ENCODE measurements at places on chromosomes 6 and 20.

GRCh38 chr20:22795433-22795832, 211.1 kb upstream of the FOXA2 start:
- no peak for DNase-seq

GRCh38 chr6:130203370-130203769, 19.4 kb downstream of the SAMD3 start:
- no peak for DNase-seq

DNA sequence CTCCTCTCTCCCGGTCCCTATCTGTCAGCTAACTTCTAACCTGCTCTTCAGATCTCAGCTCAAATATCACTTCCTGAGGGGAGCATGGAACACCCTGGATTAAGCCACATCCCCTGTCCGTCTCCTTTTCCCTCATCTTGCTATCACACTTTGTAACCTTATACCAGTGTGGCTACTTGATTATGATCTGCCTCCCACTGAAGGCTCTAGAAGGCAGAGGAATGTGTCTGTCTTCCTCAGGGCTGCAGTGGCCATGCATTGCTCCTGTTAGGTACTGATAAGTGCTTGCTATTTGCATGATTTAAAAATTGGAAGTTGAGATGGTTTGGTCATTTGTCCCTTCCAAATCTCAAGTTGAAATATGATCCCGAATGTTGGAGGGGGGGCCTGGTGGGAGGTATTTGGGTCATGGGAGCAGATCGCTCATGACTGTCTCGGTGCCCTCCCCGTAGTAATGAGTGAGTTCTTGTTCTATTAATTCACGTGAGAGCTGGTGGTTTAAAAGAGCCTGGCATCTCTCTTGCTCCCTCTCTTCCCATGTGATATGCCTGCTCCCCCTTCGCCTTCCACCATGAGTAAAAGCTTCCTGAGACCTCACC, 71.4 kb downstream of the PLCB4 start:
- DNase-seq: no peak

- no peak for DNase-seq
These were observed 3.3 kb downstream of the FGD2 start for GRCh38 chr6:37008484-37009465.

DNA sequence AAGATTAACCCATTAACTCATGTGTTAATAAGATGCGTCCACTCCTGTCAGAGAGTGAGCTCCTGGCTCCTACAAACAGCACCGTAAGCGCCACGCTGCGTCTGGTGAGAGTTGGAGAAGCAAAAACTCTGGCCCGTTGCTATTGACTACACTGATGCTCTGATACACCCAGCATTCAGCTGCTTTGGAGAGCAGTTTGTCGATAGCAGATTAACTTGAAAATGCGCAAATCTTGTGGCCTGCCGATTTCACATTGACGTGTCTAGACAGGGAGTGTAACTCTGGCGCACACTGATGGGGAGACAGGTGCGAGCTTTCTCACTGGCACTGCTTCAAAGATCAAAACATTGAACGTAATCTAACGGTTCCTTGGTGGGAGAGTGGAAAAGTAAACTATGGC, 151.7 kb upstream of the RPS6KA2 start:
- DNase-seq: no peak

- DNase-seq: no peak
These were observed 71.0 kb upstream of the CD83 start for GRCh38 chr6:14046476-14047068.

- no peak for DNase-seq
These were observed 458.7 kb downstream of the BMP2 start for GRCh38 chr20:7226156-7226555.

DNA sequence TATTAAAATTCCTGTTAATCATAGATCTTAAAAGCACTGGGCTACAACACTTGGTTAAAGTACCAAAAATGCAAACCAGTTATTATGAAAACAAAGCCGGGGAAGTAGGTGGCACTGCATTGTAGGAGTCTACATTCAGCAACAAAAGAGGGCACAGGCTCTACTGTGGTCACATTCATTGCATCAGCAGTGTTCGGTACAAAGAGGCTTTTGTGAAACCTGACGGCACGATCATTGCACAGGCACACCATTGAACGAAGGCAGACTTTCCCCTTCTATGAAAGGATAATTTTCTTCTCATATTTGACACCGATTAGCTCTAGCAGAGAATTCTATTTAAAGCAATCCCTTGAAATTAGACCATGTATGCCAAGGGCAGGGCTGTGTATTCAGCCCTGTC, 44.6 kb upstream of the AGPAT4 start:
- DNase-seq: no peak

DNA sequence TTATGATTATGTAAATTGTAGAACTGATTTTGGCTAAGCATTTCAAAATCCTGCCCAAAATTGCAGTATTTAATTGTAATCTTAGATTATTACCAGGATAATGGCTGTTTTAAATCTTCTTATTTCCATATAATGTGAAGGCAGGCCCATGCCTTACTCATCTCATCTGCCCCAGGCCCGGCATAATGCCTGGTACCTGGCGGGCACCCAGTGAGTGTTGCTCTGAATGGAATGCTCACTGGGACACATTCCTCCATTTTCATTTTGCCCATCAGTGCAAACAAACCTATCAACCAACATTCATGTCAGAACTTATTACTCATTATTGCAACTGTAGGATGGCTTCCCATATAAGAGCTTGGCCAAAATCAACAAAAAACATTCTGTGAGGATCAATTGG, 22.8 kb downstream of the SAMD5 start:
- DNase-seq: no peak

DNA sequence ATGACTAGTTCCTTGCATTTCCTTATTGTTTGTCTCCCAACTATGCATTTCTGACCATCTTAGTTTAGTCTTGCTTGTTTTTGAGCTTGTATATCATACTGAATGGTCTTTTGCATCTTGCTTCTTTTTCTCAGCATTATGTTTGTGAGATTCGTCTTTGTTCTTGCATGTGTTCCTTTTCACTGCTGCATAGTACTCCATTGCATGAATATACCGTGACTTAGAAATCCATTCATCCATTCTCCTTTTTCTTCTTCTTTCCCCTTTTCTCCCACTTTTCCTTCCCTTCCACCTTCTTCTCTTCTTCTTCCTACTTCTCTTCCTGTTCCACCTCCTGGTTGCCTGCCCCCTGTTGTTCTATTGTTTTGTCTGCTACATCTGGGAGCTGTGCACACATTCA, 42.8 kb downstream of the CDH22 start:
- DNase-seq: no peak

- no peak for DNase-seq
These were observed 49.8 kb downstream of the MAP7 start for GRCh38 chr6:136500414-136500813.

DNA sequence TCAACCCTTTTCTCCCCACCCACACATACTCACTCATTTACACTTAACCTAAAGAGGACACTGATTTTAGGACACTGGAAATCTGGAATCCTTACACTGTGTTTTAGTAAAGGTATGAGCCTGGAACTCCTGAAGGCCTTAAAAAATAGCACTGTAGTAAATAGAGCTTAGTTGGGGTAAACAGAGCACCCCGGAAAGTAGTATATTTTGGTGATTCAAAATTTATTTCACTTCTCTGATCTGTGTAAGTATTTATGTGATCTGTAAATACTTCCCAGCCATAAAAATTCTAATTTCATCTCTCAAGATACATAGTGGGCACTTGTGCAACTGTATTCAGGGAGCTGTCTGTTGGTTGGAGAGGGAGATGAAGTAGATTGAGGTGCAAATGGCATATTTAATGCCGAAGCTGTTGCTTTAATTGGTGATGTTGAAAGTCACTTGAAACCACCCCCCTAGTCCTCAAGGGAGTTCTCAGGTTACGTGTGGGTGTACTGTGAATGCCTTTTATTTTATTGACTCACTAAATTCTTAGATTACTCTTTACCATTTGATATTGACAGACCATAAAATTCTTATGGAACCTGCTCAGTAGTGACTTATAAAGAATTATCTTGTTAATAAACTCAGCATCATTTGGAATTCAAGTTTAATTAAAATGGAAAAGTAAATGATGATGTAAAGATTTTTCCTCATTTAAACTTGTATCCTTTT, 154.9 kb downstream of the SOX4 start:
- DNase-seq: no peak

DNA sequence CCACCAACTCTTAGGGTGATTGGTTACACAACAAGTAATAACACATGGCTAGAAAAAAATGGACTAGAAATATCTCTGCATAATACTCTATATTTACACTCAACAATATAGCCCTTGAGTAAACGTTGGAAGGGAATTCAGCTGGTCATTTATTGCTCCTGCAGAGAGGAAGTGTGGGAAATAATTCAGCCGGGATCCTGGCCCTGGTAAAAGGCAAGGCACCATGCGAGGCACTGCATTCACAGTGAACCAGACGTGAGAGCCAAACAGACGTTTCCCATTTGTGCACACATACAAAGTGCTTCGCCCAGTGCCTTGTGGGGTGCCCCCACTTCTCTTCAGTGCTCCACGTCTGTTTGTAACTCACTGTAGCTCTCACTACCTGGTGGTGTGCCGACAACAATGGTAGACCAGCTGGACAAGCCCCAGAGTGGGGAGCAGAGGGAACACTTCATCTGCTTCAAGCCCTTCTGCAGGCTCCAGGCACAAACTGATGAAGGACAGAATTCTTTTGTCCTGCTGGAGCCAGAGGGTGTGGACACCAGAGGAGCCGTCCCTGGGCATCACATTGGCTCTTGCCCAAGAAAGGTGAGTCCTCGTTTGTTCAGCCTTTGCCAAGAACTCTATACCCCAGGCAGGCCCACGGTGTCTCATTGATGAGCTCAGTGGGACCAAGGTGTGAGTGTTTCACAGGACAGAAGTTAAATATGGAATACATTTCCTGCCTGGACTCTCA, 18.8 kb downstream of the SYNDIG1 start:
- no peak for DNase-seq

GRCh38 chr6:47977314-47977713, 133.7 kb downstream of the PTCHD4 start:
- no peak for DNase-seq

DNA sequence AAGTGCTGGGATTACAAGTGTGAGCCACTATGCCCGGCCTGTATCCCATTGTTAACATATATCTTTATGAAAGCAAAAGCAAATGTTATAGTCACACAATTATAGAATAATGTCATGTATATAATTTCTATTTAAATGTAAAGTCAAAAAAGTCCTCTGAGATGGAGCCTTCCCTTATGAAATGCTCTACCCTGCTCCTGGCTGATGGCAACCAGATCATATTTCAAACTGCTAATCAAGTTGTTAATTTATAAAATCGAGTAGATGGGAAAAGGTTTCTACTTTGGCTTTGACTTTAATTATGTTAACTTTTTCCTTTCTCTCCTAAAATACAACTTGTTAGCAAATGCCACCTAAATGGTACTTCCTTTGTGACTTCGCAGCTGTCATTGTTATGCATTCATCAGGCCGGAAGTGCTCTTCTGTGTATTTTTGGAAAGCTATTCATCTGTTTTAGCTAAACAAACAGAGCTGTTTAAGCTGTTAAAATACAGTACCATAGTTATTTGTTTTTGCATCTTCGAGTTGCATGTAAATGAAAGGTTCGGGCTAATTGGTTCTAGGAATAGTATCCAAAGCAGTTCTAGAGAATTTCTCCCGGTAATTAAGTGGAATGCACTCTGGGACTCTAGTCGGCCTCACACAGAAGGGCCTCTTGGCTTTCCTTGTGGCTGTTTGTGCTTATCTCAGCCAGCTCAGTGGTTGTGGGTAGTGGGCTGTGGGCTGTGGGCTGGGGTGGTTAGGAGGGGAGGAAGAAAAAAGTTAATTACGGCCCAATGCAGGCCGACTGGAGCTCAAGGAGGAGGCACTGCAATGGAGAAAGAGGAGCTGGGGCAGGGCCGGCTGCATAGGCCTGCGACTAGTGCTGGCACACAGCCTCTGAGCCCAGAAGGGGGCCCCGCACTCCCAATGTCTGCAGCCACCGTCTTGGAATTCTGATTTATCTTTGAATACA, 34.8 kb downstream of the SLC35D3 start:
- DNase-seq: no peak

DNA sequence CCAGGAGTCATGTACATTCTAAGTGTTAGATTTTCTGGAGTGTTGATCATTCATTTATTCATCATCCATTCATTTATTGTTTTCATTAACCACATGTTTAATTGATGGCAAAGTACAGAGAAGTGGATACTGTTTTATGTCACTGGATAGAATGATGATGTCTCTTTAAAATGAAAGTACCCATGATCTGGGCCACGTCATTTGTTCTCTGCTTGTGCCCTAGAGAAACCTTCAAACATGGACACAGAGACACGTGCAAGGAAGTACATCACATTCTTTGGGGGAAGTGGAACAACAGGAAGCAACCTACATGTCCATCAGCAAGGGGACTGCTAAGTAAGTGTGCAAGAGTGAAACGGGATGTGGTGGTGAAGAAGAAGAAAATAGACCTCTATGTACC, 75.8 kb upstream of the TSHZ2 start:
- no peak for DNase-seq

DNA sequence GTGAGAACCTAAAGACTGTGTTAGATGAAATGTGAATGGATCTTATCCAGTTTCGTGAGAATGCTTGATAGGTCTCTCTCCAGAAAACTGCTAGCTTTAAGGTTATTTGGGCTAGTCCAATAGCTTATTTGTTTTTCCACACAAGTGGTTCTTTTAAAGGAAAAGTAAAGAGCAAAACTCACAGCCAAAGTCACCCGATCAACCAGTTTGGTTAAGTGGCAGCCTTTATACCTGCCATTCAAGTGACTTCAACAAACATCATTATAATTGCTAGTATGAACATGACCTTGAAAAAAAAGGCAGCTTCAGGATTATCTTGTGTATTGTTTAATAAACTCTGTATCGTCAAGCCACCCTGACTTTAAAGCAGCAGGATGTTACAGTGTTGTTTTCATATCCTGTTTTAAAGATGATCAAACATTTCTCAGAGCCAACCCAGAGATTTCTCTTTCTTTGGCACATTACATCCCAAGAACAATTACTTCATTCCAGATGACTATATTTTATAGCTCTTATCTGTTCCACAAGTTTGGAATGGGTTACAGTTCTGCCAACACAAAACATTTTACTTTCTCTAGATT, 253.4 kb downstream of the EPHA7 start:
- DNase-seq: no peak

- no peak for DNase-seq
These were observed 49.4 kb upstream of the IRF4 start for GRCh38 chr6:341914-342831.

- no peak for DNase-seq
These were observed 91.7 kb upstream of the HDDC2 start for GRCh38 chr6:125393449-125393858.

DNA sequence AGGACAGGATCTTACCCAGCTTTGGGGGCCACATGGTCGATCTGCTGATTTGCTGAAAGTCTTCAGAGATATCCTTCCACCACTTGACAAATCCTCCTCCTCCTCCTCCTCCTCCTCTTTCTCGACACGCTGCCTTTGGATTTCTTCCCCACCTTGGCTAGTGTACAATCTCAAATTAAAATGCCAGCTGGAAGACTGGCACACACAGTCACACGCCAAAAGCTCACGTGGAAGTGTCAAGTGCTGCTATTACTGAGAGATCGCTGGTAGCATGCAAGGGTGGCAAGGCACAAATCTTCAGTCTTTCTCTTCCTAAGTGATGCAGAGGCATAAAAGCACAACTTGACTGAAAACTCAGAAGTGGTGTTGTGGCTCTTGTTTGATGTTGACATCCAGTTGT, 35.3 kb downstream of the GPR6 start:
- DNase-seq: no peak

All from GM12864 (cell line).